ENCODE measurements at places on chromosomes 6 and 20.

DNA sequence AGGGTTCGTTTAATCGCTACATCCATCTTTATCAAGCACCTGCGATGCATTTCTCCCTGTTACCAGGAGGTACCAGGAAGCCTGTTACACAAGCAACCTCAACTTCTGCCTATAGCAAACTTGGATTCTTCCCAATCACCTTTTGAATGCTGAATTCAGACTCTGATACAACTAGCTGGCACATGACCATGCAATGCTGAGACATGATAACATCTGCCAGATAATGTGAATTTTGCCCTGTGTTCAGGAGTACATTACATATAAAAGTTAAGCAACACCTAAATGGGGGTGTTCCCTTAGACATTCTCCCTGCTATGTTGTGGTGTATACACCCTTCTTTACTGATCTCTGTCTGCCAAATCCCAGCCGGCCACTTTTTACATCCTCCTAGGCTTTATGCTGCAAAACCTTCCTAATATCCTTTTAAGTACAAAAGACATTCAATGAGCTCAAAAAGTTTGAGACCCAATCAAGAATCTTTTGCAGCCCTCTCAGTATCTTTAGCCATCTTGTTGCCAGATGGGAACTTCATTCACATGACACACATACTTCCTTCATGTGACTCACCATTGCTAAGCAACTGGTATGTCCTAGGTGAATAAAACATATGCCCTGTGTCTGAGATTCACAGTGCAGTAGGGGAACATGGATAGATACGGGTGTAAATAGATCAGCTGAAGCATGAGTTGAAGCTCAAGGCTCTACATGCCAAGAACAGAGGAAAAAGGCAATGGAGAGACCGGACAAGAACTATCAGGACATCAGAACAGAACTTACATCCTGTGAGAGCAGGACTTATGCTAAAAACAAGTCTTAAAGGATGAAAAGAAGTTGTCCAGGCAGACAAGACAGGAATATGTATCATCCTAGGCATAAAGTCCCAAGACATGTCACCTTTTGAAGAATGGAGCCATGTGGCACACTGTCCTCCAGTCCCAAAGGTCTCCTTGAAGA lies 84.3 kb downstream of the ZHX3 start:
- DNase-seq: no peak

- no peak for DNase-seq
These were observed 24.9 kb upstream of the MAP3K7 start for GRCh38 chr6:90611543-90612312.

DNA sequence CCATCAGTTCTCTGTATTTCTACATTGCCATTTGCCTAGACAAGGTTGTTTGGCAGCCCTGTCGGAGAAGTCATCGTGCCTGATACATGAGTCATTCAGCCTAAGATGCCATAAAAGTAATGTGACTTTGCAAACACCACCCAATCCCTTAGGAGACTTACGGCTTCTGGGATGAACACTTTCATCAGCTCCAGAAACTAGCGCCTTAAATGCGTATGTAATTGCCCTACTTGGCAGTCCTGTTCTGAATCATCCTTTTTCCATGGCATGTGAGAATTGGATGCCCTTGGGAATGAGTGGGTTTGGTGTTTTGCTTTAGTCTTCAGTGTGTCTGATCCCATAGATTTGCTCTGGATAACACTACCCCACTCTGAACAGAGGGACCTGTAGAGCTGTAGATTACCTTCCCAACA lies 158.5 kb downstream of the SASH1 start:
- no peak for DNase-seq

GRCh38 chr6:170280689-170281045 lies 10.2 kb downstream of the DLL1 start:
- no peak for DNase-seq

GRCh38 chr6:137389150-137389704 lies 105.0 kb downstream of the OLIG3 start:
- no peak for DNase-seq

DNA sequence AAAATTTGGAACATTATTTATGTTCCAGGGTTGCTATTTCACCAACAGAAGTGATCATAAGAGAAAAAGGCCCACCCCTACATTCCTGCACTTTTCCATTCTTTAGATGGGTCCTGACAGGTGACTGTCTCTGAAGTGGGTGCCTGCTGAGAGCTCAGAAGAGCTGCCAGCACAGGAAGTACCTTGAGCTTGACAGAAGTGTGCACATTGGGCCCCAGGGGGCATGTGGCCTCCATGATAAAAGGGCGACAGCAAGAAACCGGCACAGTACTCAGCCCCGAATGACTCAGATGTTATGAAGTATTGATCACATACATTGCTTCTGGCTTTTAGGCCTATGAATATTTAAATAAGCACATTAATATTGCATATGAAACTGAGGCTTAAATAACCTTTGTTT lies 150.4 kb downstream of the PCSK2 start:
- DNase-seq: no peak

GRCh38 chr6:79842376-79843040 lies 104.8 kb downstream of the ELOVL4 start:
- no peak for DNase-seq

DNA sequence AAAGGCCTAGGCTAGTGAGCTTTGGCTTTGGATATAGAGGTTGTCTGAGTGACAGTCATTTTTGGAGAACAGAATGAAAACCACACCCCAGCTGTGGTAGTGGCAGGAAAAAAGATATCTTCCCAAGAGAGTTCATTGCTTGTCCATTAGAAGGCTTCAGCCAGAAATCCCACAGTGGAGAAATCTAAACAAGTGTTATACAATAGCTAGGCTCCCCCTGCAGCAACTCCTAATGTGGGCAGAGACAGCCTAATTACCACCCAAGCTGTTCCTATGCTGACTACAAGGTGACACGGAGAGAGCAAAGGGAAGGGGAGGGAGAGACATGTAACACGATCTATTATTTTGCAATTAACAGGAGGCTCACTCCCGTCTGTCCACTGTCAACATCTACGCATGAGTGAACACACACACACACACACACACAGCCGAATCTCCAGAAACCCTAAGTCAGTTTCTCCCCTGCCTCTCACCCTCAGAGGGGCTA lies 147.5 kb upstream of the TCF21 start:
- DNase-seq: no peak

- no peak for DNase-seq
These were observed 1176.0 kb upstream of the GJE1 start for GRCh38 chr6:140956571-140957369.

DNA sequence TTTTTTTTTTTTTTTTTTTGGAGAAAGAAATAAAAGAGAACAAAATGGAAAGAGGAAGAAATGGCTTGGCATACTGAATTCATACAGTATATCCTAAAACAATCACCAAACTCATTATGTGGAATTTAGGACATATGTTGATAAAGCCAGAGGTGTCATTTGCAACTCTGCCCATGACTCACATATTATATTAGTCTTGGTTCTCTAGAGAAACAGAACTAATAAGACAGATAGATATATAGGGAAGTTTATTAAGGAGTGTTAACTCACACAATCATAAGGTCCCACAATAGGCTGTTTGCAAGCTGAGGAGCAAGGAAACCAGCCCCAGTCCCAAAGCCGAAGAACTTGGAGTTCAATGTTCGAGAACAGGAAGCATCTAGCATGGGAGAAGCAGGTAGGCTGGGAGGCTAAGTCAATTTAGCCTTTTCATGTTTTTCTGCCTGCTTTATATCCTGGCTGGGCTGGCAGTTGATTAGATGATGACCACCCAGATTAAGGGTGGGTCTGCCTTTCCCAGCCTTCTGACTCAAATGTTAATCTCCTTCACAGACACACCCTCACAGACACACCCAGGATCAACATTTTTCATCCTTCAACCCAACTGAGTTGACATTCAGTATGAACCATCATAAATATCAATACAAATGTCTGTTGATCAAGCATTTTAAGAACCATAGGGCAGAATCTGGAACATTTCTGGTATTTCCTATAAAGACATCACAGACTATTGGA lies 102.3 kb downstream of the UBE3D start:
- no peak for DNase-seq

- peak; percentile 89 for DNase-seq
These were observed 15.9 kb downstream of the NDUFAF5 start for GRCh38 chr20:13800728-13801134.

- DNase-seq: no peak
These were observed 129.6 kb downstream of the PLCB4 start for GRCh38 chr20:9198460-9198859.

GRCh38 chr6:30547454-30547853 lies 8.8 kb downstream of the GNL1 start:
- no peak for DNase-seq

DNA sequence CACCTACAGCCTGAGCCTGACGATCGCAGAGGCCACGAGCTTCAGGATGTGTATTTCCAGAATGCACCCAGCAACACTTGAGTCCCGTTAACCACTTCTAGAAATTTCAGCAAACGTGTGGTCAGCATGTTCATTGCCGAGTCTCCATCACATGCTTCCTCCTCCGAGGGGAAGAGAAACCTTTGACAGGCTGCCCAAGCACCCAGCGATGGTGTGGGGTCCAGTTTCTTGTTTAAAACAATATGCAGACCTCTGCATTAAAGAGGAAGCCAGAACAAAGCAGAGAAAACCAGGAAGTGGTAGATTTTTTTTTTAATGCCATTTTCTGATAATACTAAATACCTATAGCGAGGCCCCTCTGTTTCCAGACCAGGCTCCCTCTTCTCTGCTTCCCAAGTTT lies 71.9 kb downstream of the GNAS-AS1 start:
- DNase-seq: no peak

DNA sequence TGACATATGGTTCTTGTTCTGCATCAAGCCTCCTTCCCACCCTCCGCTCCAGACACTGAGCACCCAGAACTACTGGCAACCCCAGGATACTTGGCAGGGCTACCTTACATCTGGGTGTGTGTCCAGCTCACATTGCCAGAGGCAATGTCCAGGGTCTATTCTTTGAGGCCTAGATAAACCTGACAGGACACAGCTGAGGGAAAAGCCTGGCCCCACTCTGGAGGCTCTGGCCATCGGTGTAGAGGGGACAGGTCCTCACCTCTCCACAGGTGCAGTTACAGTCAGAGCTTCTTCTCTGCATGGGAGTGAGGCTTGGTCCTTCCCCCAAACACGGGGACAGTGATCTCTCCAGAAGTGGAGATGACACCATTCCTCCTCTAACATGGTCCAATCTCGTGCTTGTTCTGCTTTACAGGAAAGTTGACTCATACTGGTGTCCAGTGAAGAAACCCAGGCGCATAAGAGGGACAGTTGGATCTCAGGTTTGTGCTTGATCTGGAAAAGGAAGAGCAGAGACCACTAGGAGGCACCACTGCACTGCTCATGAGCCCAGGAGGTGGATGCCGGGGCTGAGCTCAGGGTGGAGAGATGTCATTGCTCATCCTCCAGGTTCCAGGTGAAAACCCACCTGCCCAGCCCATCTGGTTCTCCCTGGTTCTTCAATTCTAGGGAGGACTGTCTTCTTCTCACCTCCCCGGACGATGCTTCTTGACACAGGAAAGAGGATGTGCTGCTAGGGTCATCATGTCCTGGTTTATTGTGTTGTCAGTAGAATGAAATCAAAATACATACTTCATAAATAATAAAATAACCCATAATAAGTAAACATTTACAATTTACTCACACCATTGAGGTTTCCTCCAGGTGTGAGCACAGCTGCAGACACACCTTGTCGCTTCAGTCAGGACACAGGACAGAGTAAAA lies 14.7 kb downstream of the HLA-F start:
- peak; percentile 75 for DNase-seq

DNA sequence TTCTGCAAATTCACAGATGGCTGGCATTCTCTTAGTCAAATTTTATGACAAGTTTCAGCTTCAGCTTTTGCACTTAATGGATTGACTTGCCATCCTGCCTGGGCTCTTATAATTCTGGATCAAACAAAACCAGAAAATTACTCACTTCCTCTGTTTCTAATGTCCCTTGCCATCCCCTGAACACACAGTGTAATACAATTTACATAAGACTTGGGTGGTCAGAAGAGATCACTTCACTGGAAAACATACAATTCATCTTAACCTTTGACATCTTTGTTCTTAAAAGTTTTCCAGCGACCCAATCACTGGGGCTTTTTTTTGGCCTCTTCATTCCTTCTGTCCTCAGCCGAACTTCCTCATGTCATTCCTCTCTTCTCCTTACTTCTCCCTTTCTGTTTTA lies 199.0 kb downstream of the ARHGAP18 start:
- DNase-seq: no peak

- no peak for DNase-seq
These were observed 149.2 kb upstream of the EXOC2 start for GRCh38 chr6:842141-842540.

GRCh38 chr6:110414669-110415068 lies 706 bp downstream of the DDO start:
- DNase-seq: no peak

DNA sequence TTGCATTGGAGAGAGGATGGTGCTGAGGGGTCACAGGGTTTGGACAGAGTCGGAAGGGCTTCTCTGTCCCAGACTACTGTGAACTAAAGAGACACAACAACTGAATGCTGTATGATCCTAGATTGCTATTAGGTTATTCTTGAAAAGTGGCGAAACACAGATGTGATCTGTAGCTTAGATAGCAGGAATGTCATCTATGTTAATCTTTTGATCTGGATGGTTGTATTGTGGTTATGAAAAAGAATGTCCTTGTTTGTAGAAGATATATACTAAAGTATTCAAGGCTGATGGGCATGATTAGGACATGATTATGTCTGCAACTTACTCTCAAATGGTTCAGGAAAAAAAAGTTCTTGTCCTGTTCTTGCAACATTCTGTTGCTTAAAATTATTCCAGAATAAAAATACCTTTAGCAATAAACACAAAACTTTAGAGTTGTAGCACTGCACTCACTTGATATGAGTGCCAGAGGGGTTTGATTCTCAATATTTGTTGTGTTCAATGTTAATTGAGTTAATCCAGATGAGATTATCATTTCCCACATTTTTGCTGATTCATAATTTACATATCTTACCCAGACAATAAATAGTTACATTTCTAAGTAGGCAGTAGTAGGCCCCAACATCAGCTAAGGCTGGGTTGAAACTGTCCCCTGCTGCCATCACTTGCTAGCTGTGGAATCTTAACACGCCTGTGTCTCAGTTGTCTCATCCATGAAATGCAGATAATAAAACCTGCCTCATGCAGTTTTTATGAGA lies 645.2 kb downstream of the KIF16B start:
- DNase-seq: no peak

- no peak for DNase-seq
These were observed 33.7 kb upstream of the ZNF133 start for GRCh38 chr20:18254615-18255014.

GRCh38 chr20:62395311-62396242 lies 8.7 kb downstream of the RPS21 start:
- no peak for DNase-seq

GRCh38 chr6:2403546-2403945 lies 158.1 kb upstream of the GMDS start:
- DNase-seq: no peak

DNA sequence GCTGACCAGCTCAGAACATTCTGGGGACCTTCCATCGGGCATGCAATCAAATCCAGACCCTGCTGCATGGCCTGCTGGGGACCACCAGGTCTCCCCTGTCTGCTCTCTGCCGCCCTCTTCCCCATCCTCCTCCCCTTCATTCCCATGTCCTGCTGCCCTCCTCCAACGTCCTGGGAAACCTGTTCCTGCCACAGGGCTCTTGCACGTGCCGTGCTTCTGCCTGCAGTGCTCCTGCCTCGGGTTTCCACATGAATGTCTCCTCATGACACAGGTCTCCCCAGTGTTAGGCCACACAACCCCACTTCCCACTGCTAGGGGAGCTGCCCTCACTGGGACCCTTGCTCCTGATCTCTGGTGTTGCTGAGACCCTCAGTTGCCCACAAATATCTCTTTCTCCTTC lies 37.2 kb downstream of the SULF2 start:
- no peak for DNase-seq

All from HepG2 (cell line).